ENCODE measurements at places on chromosomes 2 and 18. TPM values are rescaled to one million over a fixed set of nuclear protein-coding genes. Genes with fewer than 3 reads are reported as not detected.

Gene MRPL53
- polyA plus RNA-seq, result 175 TPM

Gene SLC9A2
- 0.07 TPM for polyA plus RNA-seq

Gene HOXD13
- polyA plus RNA-seq, result not detected

Gene RAB31
- polyA plus RNA-seq, result 0.76 TPM

Gene UGT1A5
- not detected for polyA plus RNA-seq

Gene MATN3
- polyA plus RNA-seq, result not detected

Gene ASIC4
- not detected for polyA plus RNA-seq

Gene TBC1D8
- polyA plus RNA-seq, result 0.30 TPM

Gene EIF5B
- 14.0 TPM for polyA plus RNA-seq

Gene SNORC
- not detected for polyA plus RNA-seq

Gene SMIM21
- not detected for polyA plus RNA-seq

Gene OTOF
- polyA plus RNA-seq, result 0.22 TPM

Gene KLHL30
- polyA plus RNA-seq, result not detected

Gene EVX2
- polyA plus RNA-seq, result not detected

Gene RAD51AP2
- not detected for polyA plus RNA-seq

- H3K4me3 ChIP-seq, result no peak overlapping the region
- peaks cover 3% of the 10 kb centered on the region for H3K27me3 ChIP-seq
- H3K36me3 ChIP-seq, result no peaks in the 10 kb centered on the region
- no peak for DNase-seq
Observed at GRCh38 chr2:231306791-231307393, 88.6 kb upstream of the B3GNT7 start.

GRCh38 chr2:129748653-129749052, 230.8 kb upstream of the RAB6C start:
- DNase-seq, result no peak
- no peaks in the 10 kb centered on the region for H3K27me3 ChIP-seq
- no peaks in the 10 kb centered on the region for H3K36me3 ChIP-seq
- H3K4me3 ChIP-seq, result no peak overlapping the region
- no peak overlapping the region for H3K27ac ChIP-seq

DNA sequence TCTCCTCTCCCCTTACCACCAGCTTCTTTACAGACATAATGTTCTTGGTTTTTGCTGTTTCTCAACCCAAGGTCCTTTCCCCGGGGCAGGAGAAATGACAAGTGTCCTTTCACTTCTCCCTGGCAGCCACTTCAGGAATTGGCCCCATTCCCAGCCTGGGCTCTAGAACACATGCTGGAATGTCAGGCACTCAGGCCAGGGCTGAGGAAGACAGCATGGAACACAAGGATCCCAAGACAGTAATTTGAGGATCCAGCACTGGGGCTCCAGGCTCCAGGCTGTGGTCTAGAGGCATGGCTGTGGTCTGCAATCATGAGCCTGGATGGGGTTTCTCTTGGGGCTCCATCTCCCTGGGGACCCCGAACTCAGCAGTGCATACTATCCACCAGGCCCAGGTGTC, 201.4 kb downstream of the CELF4 start:
- DNase-seq, result no peak
- no peak overlapping the region for H3K27ac ChIP-seq
- no peaks in the 10 kb centered on the region for H3K4me1 ChIP-seq
- no peaks in the 10 kb centered on the region for H3K36me3 ChIP-seq
- no peaks in the 10 kb centered on the region for H3K27me3 ChIP-seq
- H3K4me3 ChIP-seq, result no peak overlapping the region

- H3K4me3 ChIP-seq, result no peak overlapping the region
- DNase-seq, result no peak
- H3K4me1 ChIP-seq, result no peaks in the 10 kb centered on the region
- H3K36me3 ChIP-seq, result no peaks in the 10 kb centered on the region
- H3K27ac ChIP-seq, result no peak overlapping the region
Observed at GRCh38 chr18:55179835-55180234, 220.6 kb upstream of the CCDC68 start.

- no peaks in the 10 kb centered on the region for H3K27me3 ChIP-seq
- no peaks in the 10 kb centered on the region for H3K36me3 ChIP-seq
- H3K27ac ChIP-seq, result peak overlapping the region; percentile 65
- peaks cover 21% of the 10 kb centered on the region for H3K4me1 ChIP-seq
- no peak for DNase-seq
Observed at GRCh38 chr2:234308073-234308812, 188.6 kb downstream of the ARL4C start.

DNA sequence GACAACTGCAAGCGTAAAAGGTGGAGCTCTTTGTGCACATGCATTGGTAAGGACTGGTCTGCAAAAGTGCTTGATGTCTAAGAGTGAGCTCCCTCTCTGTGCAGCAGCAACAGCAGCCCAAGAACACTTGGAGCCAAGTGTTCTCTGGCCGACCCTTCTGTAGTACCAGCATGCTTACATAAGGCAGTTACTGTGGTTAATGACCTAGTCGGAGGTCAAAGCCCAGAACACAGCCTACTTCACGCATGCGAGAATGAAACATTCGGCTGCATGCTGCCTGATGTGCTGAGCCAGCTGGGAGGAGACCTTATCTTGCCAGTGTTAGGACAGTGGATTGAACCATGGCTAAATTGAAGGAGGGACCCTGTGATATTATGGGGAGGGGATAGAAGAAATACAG, 21.3 kb downstream of the NCAPH start:
- H3K27ac ChIP-seq, result no peak overlapping the region
- DNase-seq, result no peak
- H3K4me3 ChIP-seq, result no peak overlapping the region
- H3K36me3 ChIP-seq, result no peaks in the 10 kb centered on the region
- no peaks in the 10 kb centered on the region for H3K27me3 ChIP-seq
- no peaks in the 10 kb centered on the region for H3K4me1 ChIP-seq

DNA sequence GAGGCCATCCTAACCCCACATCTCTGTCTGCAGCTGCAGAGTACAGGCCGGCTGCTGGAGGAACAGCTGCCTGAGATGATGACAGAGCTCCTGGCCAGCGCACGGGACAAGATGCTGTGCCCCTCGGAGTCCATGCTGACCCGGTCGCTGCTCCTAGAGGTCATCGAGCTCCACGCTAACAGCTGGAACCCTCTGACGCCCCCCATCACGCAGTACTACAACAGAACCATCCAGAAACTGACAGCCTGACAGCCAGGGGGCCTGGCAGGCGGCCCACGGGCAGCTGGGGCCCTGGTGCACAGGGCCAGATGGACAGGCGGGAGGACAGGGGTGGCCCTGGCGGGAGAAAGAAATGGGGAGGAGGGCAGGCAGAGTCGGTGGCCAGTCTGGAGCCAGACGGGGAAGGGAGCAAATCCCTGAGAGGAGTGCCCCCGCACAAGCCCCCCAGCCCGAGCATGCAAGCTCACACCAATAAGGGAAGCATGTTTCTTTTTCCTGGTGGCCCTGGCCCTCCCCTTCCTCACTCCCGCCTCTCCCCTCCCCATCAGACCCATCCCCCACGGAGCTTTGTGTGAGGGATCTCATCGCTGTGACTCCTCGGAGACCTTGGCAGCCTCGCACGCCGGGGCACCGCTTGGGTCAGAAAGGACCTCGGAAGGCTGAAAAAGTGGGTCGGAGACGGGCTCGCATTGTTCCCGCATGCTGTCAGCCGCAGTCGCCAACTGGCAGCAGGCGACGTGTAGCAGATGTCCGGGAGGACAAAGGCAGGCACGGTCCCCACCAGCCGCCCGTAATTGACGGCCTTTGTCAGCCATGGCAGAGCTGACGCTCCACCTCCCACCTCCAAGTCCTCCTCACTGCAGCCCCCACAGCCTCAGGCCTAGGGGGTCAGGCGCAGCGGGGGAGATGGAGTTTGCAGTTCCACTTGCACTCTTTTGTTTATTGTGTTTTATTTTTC, 91.2 kb downstream of the SMAD7 start:
- no peaks in the 10 kb centered on the region for H3K27me3 ChIP-seq
- no peaks in the 10 kb centered on the region for H3K36me3 ChIP-seq
- H3K4me3 ChIP-seq, result no peak overlapping the region
- no peak for DNase-seq
- H3K27ac ChIP-seq, result no peak overlapping the region

DNA sequence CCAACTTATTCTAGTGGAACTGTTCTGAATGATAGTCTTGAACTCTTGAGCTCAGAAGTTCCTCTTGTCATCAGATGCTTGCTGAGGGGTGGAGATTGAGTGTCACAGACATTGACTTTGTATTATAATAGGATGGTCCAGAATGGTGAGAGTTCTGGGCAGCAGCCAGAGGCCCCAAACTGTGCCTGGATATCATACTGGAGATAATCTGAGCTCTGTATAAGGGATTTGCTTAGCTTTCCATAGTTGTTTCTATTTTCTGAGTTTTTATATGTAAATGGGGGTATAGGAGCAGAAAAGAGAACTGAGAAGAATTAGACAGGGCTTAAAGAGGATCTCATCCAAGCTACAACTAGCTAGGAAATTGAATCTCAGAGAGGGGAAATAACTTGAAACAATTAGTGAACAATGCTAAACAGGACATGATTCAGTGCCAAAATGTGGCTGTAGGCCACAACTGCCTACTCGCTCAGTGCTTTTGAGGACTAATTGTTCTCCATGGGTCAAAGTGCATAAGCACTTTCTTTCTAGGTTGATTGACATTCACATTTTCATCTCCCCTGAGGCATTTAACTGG, 10.1 kb upstream of the LCLAT1 start:
- H3K4me1 ChIP-seq, result peaks cover 12% of the 10 kb centered on the region
- H3K27me3 ChIP-seq, result no peaks in the 10 kb centered on the region
- H3K36me3 ChIP-seq, result no peaks in the 10 kb centered on the region

- no peaks in the 10 kb centered on the region for H3K27me3 ChIP-seq
- no peak for DNase-seq
- H3K27ac ChIP-seq, result no peak overlapping the region
- H3K4me3 ChIP-seq, result no peak overlapping the region
Observed at GRCh38 chr18:6741232-6741663, 11.7 kb downstream of the ARHGAP28 start.

GRCh38 chr2:242002944-242003343, 133.4 kb downstream of the RTP5 start:
- peak overlapping the region; percentile 33 for H3K27ac ChIP-seq
- no peaks in the 10 kb centered on the region for H3K4me1 ChIP-seq
- no peak for DNase-seq
- no peaks in the 10 kb centered on the region for H3K27me3 ChIP-seq
- H3K36me3 ChIP-seq, result no peaks in the 10 kb centered on the region

DNA sequence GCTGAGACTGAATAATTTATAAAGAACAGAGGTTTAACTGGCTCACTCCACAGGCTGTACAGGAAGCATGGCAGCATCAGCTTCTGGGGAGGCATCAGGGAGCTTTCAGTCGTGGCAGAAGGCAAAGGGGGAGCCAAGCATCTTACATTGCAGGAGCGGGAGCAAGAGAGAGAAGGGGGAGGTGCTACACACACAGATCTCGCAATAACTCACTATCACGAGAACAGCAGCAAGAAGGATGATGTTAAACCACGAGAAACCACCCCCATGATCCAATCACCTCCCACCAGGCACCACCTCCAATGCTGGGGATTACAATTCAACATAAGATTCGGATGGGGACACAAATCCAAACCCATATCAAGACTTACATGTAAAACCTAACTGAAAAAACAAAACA, 17.8 kb upstream of the MATN3 start:
- H3K27me3 ChIP-seq, result no peaks in the 10 kb centered on the region
- H3K36me3 ChIP-seq, result no peaks in the 10 kb centered on the region
- no peaks in the 10 kb centered on the region for H3K4me1 ChIP-seq
- no peak for DNase-seq

DNA sequence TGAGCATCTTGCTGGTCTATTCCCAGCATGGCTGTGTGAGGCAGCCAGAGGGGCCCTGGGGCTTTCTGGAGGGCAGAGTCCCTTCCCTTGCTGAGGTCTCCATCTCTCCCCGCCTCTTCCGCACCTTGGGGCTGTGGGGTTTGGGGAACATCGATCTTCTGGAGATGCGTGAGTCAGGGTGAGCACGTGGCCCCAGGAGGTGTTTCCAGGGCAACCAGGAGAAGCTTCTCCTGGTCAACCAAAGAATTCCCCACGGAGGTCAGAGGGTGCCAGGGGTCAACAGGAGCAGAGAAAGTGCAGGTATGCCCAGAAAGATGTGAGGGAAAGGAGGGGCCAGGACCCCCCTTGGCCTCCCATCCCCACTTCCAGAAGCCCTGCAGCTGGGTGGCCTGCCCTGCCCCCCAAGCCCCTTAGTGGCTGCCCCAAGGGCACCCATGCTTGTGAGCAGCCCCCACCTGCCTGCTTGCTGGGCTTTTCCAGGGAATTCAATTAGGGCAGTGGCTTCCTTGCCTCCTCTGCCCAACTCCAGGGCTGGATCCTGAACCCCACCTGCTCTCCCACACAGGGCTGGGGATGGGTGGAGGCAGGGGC, 2.8 kb upstream of the PROM2 start:
- no peaks in the 10 kb centered on the region for H3K27me3 ChIP-seq
- no peak overlapping the region for H3K27ac ChIP-seq
- no peaks in the 10 kb centered on the region for H3K4me1 ChIP-seq
- H3K4me3 ChIP-seq, result no peak overlapping the region
- H3K36me3 ChIP-seq, result no peaks in the 10 kb centered on the region
- DNase-seq, result no peak

GRCh38 chr18:24860978-24861680, 400.7 kb downstream of the HRH4 start:
- no peak for DNase-seq
- H3K4me1 ChIP-seq, result no peaks in the 10 kb centered on the region
- no peak overlapping the region for H3K27ac ChIP-seq
- no peaks in the 10 kb centered on the region for H3K27me3 ChIP-seq
- no peak overlapping the region for H3K4me3 ChIP-seq
- H3K36me3 ChIP-seq, result no peaks in the 10 kb centered on the region

Measured in naive thymus-derived CD4-positive, alpha-beta T cell (primary cell).